Left forelimb (tissue), 1 donor: ENCODE measurements at places on chromosomes 1 and 21.

- no peak for DNase-seq
Observed at GRCh38 chr21:15279482-15279881, 214.7 kb upstream of the NRIP1 start.

GRCh38 chr1:112402682-112403643 is 6.9 kb downstream of the CTTNBP2NL start:
- DNase-seq = no peak

- no peak for DNase-seq
Observed at GRCh38 chr1:42282024-42282579, 52.9 kb downstream of the FOXJ3 start.

GRCh38 chr1:7561331-7561921 is 209.7 kb upstream of the VAMP3 start:
- DNase-seq = no peak

DNA sequence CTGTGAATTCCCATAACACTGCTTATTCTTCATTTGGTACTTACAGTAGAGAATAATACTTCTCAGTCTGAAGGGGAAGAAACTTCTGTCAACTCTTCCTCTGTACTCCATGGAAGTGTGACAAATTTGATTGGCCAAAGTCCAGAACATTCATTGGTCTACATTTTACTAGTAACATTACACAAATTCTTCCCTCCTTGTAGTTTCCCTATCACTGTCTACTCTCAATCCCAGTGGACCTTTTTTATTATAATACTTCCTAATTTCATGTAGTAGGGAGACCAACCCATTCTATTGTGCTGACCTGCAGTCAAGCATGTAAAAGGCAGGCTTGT is 74.7 kb downstream of the ALG6 start:
- no peak for DNase-seq

DNA sequence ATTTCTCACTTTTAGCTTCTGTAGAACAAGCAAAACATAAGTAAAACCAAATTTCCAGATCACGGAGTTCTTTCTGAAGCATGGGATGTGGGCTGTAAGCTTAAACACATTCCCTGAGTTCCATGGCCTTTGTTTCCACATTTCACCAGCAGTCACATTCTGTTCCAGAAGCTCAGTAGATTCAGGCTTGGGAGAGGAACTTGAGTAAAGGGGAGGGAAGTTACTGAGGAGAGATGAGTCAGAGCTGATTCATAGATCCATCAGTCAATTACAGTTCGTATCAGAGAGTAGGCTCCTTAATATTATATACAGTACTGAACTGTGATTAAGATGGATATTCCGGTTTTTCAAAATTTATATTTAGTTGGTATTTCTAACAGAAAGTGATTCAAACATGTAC is 614.3 kb downstream of the NCAM2 start:
- no peak for DNase-seq
